ENCODE measurements at places on chromosomes 16 and 17.

DNA sequence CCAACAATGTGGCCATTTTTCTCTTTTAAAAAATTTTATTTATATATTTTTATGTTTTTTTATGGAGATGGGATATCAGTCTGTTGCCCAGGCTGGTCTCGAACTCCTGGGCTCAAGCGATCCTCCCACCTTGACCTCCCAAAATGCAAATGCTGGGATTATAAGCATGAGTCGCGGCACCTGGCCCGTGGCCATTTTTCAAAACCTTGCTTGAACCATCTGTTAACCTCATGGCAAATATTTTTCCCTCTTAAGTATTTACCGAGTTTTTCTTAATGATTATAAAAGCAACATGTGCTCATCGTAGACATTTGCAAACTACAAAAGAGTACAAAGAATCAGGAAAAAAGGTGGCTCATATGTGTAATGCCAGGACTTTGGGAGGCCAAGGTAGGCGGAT is 127.6 kb downstream of the ABCC6 start:
- no peak for DNase-seq

- DNase-seq = no peak
Measured at GRCh38 chr16:58119509-58119845, 9.7 kb downstream of the CFAP20 start.

- DNase-seq = peak; percentile 100
Measured at GRCh38 chr16:27203507-27204311, at the start of gene KDM8. TSS of gene KDM8 (plus strand) at chr16:27203526. CDS start at chr16:27210124, 6,598 bp downstream.

- DNase-seq = no peak
Measured at GRCh38 chr16:3243882-3244281, 8.9 kb upstream of the ZNF200 start.

- DNase-seq = no peak
Measured at GRCh38 chr16:79372503-79373184, 227.9 kb downstream of the MAF start.

DNA sequence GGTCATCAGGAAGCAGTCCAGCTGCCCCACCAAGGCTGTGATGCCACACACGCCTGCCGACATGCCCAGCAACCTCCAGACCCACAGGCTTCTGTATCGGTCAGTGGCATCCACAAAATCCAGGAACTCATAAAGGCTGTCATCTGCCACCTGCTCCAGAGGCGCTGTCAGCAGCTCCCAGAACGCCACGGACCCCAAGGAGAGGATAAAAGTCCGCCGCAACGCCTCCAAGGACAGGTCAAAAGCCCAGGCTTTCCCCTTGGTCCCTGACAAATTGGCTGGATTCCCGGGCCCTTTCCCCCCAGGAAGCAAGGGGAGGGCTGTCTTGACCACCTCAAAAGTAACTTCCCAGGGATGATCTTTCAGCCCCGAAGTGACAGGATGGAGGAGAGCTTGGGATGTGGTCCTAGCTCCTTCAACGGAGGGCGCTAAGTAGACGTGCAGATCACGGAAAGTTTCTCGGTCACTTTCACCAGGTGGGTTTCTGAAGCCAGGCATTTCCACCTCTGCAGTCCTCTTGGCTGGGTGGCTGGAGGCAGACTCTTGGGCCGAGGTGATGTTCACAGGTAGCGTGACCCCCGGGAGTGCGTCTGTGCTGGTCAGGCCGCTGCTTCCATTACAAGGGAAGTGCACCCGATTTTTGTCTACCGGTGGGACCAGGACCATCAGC is 854 bp downstream of the MFSD6L start:
- DNase-seq = no peak

DNA sequence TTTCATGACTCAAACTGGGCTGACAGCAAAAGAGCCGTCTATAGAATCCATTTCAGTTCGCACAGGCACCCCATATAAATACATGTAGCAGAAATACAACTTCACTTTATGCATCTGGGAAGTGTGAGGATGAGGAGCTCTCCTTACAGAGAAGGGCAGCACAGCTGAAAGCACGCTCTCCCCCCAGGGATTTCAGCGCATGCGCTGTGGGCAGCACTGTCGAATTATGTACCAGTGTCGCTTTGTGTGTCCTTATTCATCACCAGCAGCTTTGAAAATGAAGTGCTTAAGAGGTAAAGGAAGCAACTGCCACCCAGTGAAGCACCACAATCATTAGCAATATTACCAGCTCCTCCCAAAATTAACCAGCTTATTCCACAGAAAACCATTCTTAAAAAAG is 39.9 kb downstream of the CEP95 start:
- no peak for DNase-seq
